ENCODE measurements at places on chromosomes 4 and X.

DNA sequence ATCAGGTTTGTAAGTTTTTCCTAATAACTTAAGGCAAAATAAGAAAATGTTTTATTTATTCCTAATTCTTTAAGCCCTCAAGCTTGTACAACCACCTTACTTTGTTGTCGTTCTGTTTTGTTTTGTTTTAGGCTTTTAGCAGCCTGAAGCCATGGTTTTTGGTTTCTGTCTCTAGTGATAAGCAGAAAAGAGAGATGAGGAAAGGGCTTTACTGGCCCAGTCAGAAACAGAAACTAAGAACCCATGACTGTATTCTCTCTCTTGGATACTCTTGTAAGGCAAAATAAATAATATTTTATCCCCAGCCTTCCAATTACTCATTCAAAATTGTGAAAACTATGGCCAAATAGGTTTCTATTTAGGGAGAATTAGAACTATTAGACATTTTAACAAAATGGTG, 29.4 kb downstream of the TBC1D19 start:
- DNase-seq: no peak

- DNase-seq: no peak
These were observed 73.2 kb downstream of the FBXW7 start for GRCh38 chr4:152462695-152463094.

DNA sequence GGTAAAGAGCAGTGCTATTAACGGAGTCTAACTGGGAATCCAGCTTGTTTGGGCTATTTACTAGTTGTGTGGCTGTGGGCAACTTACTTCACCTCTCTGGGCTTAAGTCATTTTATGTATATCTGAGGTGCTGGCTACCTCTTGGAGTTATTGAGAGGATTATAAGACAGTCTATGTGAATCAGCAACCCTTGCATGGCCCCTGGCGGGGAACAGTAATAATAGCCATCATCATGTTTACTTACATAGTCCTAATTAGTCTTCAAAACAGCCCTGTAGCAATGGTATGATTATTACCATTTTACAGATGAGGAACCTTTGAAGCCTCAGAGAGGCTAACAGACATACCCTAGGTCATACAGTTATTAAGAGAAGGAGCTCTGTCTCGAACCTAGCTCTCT, 1.5 kb downstream of the HPRT1 start:
- DNase-seq: no peak

DNA sequence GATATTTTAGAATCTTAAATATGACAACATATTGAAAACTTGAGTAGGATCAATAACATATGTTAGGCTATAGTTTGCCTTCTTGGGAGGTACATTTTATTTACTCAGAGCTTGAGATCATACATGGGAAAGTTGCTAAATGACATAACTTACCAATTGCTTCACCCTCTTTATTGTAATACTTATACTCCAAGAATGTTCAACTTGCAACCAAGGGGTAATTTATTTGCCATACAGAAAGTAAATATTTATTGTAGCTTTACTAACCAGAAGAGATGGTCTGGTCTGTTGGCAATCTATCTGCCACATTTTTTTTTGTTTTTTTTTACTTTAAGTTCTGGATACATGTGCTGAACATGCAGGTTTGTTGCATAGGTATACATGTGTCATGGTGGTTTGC, 426.6 kb downstream of the ARHGAP24 start:
- no peak for DNase-seq

- no peak for DNase-seq
These were observed 67.1 kb downstream of the SHROOM2 start for GRCh38 chrX:9853307-9853706.

GRCh38 chr4:83974111-83974780, 438.3 kb downstream of the GPAT3 start:
- DNase-seq: no peak

- no peak for DNase-seq
These were observed 209.9 kb downstream of the PARM1 start for GRCh38 chr4:75142850-75143249.

- DNase-seq: no peak
These were observed 69.4 kb downstream of the DCHS2 start for GRCh38 chr4:154422152-154422551.

- DNase-seq: no peak
These were observed 527.3 kb downstream of the TLL1 start for GRCh38 chr4:166400270-166400894.

DNA sequence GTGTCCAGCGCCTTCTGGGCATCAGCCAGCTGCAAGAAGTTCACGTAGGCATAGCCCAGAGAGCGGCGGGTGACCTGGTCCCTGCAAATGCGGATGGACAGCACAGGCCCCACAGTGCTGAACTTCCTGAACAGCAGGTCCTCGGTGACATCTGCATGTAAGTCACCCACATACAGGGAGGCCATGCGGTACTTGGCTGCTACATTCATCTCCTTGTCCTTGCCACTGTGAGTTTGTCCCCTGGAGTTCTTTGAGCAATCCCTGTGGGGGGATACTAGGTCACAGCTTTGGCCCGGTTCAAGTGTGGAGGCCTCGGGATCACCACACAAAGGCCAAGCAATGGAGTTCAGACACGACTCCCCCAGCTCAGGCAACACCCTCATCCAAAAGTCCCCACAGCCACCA, 776 bp downstream of the PABPC4L start:
- no peak for DNase-seq

DNA sequence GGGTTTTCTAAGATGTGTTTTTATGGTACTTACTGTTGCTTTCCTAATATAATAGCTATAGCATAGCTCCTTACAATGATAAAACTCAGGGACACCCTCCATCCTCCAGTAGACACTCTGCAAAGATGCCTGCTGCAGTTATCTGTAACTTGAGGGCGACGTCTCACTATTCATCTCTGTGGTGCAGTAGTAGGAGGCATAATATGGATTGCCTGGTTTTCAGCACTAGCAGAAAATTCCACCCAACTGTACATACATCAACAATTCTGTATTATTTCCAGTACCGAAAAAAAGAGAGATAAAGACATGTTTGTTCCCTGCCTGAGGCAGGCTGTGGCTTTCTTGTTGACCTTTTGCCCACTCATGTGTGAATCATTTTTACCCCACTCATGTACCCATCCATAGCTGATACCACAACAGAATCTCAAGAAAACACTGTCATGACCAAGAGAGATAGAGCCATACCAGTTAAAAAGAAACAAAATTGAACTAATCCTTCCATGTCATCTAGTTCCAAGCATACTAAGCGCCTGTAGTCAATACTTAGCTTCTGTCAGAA, 220.1 kb downstream of the RAB28 start:
- no peak for DNase-seq

DNA sequence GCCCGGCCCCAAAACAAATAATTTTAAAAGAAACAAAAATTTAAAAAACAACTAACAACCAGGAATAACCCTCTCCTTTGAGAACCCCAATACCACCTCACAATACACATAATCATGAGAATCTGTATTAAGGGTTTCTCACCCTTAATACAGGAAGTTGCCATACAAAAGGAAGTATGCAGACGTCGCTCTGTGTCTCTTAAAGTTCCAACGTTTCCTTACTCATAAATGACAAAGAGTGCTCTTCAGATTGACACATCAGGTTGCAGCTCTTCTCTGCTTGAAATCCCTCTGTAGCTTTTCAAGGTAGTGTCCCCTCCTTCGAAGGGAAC, 73.9 kb upstream of the IRF2 start:
- no peak for DNase-seq

DNA sequence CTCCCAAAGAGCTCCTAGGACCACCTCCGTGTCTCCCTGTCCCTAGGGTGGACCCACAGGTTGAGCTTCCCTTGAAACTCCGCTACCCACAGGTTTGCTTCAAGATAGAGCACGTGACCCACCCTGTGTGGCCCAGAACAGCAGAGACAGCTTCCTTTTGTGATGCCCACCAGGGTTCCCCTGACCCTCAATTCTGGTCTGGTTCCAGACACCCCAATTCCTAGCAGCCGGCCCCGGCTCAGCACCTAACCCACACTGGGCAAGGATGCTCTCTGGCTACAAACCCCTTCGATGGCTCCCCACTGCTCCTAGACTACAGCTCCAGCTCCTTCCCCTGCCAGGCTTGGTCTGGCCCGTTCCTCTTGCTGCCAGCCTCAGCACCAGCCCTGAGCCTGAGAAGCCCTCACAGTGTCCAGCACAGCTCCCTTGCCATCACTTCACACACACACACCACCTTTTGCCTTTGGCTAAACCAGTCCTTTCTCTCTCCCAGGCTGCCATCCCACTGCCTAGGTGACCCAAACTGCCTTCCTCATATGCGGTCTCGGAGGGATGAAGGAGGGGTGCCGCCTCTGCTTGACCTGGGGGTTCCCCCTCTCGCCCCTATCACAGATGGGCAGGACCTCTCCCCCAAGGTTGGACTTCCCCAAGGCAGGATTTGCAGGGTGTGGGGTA, 6.2 kb downstream of the PNCK start:
- DNase-seq: no peak

- DNase-seq: no peak
These were observed 29.9 kb upstream of the GPC4 start for GRCh38 chrX:133444952-133445831.

GRCh38 chr4:112766422-112766821, 129.5 kb downstream of the LARP7 start:
- DNase-seq: no peak

- no peak for DNase-seq
These were observed 58.7 kb upstream of the ABCG2 start for GRCh38 chr4:88217169-88217568.

DNA sequence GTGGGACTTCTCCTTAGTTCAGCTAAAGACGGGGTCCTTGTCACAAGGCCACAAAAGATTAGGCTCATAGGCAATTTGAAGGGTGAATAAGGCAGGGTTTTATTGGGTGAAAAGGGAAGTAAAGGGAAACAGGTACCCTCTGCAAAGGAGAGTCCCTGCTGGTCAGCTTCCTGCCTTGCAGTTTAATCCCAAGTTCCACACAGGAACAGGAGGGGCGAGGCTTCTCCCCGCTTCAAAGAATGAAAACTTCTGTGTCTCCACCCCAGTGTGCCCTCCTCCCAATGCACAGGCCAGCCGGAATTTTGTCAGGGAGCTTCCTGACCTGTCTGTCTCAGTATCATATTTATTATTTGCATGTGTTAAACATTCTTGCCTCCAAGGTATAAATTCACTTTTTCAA, 37.1 kb downstream of the ITM2A start:
- no peak for DNase-seq

- no peak for DNase-seq
These were observed 199.7 kb downstream of the CRLF2 start for GRCh38 chrX:1012678-1013300.

DNA sequence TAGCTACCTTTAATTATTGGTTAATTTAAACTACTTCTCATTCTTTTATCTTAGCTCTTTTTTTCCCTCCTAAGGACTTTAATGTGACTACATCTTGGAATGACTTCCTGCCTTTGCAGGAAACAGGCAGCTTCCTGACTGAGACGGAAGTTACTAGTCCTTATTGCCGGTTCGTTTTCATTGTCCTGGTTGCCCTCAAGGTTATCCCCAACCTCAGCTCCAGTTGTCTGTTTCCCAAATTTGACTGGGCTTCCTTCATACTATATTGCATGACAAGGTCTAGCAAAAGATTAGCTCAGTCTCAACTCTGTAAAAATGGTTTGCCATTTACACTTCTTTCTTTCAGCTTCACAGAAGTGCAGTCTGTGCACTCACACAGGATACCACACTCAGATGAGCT, 109.9 kb upstream of the DDX53 start:
- no peak for DNase-seq

DNA sequence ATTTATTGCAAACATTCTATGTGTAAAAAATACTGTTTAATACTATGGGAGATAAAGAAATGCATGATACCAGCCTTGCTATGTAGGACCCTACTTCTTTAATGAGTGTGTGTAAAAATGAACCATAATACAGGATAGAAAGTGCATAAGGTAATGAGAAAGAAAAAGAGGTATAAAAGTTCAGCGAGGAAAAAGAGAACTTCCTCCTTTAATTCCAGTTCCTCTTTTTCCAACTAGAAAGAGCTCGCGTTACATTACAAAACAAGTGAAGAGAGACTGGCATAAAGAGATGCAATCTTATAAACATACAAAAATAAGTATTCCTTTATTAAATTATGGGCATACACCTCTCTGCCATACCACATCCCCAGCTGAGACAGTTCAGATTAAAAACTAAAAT, 77.4 kb downstream of the ANKRD17 start:
- DNase-seq: no peak

DNA sequence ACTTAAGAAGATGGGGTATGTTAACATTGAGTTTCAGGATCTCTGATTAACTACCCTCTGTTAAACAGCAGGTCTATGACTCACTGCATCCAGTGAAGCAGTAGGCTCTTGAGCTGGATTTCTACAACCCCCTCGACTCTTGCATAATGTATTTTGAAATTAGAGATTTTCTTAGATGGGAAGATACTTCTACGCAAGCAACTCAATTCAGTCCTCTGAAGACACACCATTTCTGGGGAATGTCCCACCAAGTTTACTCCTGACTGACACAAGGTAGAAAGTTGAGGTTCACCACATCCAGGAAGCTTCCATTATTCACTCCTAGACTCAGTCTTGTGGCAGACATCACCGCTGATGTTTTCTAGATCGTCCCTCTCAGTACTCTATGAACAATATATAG, 12.9 kb downstream of the PALLD start:
- peak; percentile 5 for DNase-seq

- DNase-seq: no peak
These were observed 71.5 kb downstream of the ACOX3 start for GRCh38 chr4:8368998-8369397.

GRCh38 chr4:47669946-47670345, 167.9 kb downstream of the CORIN start:
- no peak for DNase-seq

DNA sequence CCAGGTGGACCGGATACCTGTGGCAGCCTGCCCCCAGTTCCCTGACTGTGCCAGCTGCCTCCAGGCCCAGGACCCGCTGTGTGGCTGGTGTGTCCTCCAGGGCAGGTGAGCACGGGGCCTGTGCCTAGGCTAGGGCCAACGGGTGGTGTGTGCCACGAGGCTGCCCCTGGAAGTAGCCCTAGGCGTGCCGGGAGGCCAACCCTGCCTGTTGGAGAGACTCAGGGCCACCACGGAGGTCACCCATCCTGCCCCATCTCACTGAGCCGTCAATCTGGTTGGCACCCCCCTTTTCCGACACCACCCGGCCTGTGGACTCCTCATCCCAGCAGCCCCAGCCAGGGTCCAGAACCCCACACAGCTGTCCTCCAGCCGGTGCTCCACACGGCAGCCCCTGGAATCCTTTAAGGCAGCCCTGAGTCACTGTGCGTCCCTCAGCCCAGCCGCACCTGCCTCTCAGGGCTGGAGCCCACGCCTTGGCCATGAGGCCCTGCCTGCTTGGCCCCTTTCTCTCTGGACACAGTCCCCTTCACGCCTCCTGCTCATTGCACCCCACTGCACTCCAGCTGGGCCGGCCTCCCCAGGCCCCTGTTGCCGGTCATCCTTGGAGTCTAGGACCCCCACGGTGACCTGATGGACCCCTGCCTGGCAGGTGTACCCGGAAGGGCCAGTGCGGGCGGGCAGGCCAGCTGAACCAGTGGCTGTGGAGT, 5.3 kb downstream of the PLXNB3 start:
- DNase-seq: no peak

All from activated CD4-positive, alpha-beta T cell treated with anti-CD3 and anti-CD28 coated beads for 4 hours (primary cell).